ENCODE measurements at places on chromosomes 6 and 20.

- no peak for DNase-seq
Observed at GRCh38 chr20:51164731-51165130, 141.8 kb upstream of the KCNG1 start.

GRCh38 chr6:152271776-152272464, 365.2 kb downstream of the SYNE1 start:
- DNase-seq: no peak

DNA sequence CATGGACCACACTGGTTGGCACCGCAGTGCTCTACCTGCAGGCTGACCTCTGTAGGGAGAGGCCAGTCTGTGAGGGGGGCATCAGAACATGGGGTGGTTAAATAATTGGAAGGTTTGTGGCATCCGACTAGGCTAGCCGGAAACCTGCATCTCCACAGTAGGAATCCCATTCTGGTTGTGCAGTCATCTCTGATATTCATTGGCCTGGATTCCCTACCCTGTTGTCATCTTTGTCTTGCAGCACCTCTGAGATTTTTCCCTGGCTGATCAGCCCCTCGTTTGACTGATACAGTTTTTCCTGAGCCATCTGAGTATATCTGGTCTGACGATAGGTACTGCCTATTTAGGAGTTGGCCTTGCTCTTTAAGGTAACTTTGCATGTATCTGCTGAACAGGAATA, 259.4 kb downstream of the TMEM242 start:
- no peak for DNase-seq

GRCh38 chr6:125356884-125357283, 55.1 kb upstream of the HDDC2 start:
- no peak for DNase-seq

DNA sequence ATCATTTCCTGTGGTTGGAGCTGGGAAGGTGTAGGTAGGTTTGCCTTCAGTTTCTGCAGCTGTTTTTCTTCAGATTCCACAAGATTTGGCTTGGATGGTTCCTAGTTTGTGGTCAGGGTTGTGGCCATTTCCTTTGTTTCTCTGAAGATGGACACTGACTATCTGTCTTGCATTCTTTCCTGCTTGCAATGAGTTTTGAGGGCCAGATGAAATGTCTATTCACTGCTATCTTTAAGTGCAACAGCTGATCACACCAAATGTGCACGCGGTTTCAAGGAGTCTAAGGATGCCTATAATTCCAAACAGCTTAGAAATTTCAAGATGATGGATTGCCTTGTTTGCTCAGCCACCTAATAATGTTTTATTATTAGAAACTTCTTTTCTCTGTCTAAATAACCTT, 28.4 kb downstream of the IL20RA start:
- DNase-seq: no peak

DNA sequence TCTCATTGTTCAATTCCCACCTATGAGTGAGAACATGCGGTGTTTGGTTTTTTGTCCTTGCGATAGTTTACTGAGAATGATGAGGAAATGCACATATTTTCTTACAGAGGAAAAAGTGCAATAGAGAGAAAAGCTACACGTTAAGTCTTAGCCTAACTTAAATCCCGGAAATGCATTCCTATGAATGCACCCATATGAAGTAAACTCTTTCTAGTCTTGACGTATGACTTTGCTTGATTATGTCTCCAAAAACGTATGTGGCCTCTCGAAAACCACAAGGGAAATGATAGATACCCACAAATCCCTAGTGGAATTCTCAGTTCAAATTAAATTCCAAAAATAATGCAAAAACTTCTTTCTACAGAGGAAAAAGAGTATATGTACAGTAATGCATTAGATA, 90.7 kb upstream of the SASH1 start:
- DNase-seq: no peak

DNA sequence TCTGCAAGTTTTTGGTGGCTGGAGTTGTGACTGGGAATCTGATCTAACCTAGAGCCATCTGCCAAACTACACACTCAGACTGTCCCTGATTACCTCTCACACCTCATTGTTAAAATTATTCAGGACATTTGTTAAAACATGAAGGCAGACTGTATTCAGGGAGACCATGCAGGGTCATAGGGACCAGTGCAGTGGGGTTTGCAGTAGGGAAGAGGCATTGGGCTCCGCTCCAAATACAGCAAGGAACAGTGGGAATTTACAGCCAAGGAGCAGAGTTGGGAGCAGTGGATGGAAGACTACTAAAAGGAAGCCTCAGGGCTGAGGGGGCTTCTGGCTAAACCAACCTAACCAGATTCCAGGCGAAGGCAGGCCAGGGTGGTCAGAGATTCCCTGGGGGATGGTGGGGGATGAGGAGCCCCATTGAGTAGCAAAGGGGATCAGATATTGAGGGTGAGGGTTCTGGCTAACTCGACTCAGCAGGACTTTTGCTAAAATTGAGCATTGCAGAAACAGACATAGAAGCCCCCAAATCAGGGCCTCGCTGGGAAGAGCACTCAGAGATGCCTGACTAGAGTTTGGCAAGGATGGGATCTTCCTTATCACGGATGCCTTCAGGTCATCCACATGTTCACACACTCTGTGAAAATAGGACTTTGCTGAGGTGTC, 172.0 kb downstream of the ZDHHC14 start:
- no peak for DNase-seq

DNA sequence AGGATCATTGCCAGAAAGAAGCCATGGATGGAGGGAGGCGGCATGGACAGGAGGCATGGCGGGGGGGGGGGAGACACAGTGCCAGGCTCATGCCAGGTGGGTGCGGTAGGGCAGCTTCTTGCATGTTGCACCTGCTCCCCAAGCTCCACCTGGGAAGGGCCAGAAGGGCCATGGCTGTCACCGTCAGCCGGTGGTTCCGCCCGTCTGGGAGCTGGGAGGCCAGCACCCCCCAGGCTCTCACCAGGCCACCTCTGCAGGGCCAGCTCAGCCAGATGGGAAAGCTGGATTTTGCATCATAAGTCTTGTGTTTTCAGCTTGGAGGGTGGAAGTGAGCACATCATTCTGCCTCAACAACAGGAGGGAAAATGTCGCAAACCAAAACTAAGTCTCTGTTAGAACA, 404.7 kb downstream of the TAF4 start:
- no peak for DNase-seq

- DNase-seq: no peak
Observed at GRCh38 chr6:7129784-7130569, 22.2 kb downstream of the RREB1 start.

DNA sequence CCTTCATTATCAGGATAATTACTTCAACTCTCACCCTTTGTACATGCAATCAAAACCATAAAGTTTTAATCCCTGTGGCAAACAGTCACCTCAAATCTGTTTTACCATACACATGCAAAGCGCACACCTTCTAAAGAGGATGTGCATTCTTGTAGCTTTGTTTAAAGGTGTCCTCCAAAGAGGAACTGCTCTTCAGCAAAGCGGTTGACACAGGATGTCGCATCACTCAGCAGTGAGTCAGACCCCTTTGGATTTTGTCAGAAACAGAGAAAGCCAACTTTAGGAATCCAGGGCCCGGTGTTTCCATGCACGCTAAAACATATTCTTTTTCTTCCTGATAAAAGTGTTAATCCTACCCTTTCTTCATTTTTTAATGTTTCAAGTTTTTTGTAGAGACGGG, 268.3 kb upstream of the ARID1B start:
- no peak for DNase-seq

GRCh38 chr6:33990061-33990541, 155.8 kb downstream of the GRM4 start:
- DNase-seq: no peak

GRCh38 chr6:16450285-16450684, 211.9 kb downstream of the GMPR start:
- DNase-seq: no peak

- DNase-seq: no peak
Observed at GRCh38 chr6:45027126-45027525, 301.0 kb upstream of the RUNX2 start.

- no peak for DNase-seq
Observed at GRCh38 chr6:125994670-125995488, 8.5 kb downstream of the TRMT11 start.

- DNase-seq: peak; percentile 92
Observed at GRCh38 chr6:26175428-26176181, 88.4 kb downstream of the HFE start.

DNA sequence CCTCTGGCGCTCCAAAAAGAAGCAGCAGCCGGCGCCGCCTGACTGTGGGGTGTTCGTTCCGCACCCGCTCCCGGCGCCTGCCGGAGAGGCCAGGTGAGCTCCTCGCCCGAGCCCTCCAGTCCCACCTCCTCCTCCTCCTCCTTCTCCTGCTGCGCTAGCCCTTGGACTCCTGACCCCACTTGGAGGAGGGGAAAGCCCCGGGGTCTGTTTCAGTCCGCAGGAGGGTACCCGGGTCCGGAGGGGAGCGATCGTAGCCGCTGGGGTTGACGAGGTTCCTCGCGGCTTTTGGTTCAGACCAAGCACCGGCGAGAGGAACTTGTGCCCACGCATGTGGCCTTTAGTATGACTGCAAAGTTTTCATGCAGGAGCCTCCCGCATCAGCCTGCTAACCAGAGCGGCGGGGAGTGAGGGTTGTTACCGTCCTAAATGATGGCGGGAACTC, 493 bp downstream of the CRYBG1 start:
- no peak for DNase-seq

- no peak for DNase-seq
Observed at GRCh38 chr6:105099371-105099770, 80.4 kb downstream of the POPDC3 start.

- no peak for DNase-seq
Observed at GRCh38 chr6:156618600-156619205, 158.5 kb upstream of the ARID1B start.

DNA sequence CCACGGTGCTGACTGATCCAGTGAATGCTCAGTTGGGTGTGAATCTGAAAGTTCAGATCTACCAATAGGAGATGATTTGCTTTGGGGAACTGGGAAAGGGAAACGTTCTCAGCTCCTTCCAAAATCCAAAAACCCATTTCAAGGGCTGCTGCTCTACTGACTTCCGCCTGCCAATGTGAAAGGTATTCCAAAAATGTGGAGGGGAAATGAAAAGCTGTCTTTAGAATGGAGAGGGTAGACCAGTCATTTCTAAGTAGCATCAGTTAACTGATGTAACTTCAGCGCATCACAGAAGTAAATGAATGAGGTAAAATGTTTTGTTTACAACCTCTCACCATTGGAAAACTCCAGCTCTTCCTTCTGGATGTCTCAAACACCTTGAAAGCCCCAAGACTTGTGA, 19.6 kb upstream of the EYA2 start:
- no peak for DNase-seq

- no peak for DNase-seq
Observed at GRCh38 chr6:28922821-28923317, 916 bp downstream of the TRIM27 start.

GRCh38 chr6:15431762-15432483, 186.1 kb downstream of the JARID2 start:
- no peak for DNase-seq

DNA sequence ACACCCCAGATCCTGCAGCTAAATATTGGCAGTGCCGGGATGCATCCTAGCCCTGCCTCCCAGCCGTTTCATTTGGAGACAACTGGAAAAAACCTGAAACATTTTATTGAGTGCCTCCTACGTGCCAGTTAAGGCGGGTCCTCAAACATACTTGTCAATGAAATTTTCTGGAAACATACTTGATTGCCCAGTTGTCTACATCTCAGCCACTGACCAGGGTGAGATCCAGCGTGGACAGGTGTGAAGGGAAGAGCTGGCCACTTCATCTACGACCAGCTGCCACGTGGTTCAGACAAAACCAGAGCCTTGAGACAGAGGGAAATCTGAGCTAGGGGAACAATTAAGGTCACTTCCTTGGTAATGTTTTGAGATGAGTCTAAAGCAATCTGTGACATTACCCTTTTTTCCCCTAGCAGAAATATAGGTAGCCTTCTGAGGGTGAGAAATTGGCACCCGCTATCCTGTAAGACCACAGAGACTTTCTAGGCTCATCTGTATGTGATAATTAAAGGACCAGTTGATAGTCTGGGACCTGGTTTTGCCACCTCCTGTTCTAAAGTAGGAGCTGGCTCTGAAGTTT, 116.3 kb upstream of the MTHFD1L start:
- no peak for DNase-seq

- DNase-seq: no peak
Observed at GRCh38 chr20:56956534-56956933, 309.9 kb downstream of the BMP7 start.

- DNase-seq: no peak
Observed at GRCh38 chr6:71168233-71168765, 120.3 kb upstream of the OGFRL1 start.

DNA sequence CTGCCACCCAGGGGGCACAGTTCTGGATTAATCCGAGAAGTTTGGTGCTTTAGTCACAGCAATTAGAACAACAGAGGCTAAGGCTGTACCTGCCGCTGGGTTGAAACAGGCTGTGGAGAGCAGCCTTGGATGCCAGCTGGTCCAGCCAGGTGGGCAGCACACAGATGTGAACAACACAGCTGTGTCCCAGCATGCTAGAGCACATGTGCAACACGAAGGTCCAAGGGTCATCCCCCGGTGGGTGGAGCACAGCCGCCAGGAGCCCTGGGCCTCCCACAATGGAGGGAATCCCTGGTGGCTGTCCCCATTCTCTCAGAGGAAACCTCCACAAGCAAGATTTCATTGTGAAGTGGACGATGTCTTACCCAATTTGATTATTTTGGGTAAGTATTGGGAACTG, 99.2 kb upstream of the SYNDIG1 start:
- no peak for DNase-seq

GRCh38 chr6:56241124-56241802, 6.1 kb downstream of the COL21A1 start:
- no peak for DNase-seq

GRCh38 chr20:6299456-6299855, 176.6 kb upstream of the FERMT1 start:
- no peak for DNase-seq

- DNase-seq: no peak
Observed at GRCh38 chr20:45090481-45090880, 10.4 kb downstream of the KCNS1 start.

GRCh38 chr20:35490736-35491181, 35.4 kb downstream of the CEP250 start:
- no peak for DNase-seq

DNA sequence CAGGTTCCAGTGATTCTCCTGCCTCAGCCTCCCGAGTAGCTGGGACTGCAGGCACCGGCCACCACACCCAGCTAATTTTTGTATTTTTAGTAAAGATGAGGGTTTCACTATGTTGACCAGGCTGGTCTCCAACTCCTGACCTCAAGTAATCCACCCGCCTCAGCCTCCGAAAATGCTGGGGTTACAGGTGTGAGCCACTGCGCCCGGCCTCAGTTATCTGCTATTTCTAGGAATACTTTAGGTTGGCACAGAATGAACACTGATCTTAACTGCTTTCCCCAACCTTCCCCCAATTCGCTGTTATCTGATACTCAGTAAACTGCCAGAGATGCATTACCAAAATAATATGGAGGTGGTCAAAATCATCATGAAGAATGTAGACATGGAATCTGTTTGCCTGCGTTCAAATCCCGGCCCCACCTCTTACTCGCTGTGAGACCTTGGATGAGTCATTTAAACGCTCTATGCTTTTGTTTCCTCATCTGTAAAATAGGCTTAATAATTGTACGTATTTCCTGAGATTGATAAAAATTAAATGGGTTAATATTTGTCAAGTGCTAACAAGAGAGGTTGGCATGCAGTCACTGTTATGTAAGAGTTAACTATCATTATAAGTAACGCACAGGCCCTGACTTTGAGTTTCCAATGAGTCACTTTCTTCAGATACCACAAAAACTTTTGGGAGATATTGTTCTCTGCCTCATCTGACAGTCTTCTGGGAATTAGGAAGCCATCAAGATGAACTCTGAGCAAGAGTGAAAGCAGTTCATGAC, 44.5 kb upstream of the NCOA3 start:
- DNase-seq: no peak
